ENCODE measurements at places on chromosomes 16 and 17.

- no peak for DNase-seq
These were observed 466.8 kb upstream of the CDH8 start for GRCh38 chr16:62503073-62503472.

GRCh38 chr17:37273409-37274051 lies 102.3 kb upstream of the C17orf78 start:
- no peak for DNase-seq

GRCh38 chr16:80803339-80804055 lies 901 bp downstream of the CDYL2 start:
- DNase-seq: no peak

GRCh38 chr16:81435103-81435502 lies 9.5 kb upstream of the CMIP start:
- no peak for DNase-seq

GRCh38 chr17:81577278-81578000 lies 25.3 kb upstream of the FAAP100 start:
- DNase-seq: no peak

- no peak for DNase-seq
These were observed 17.5 kb downstream of the FANCA start for GRCh38 chr16:89798832-89799370.

DNA sequence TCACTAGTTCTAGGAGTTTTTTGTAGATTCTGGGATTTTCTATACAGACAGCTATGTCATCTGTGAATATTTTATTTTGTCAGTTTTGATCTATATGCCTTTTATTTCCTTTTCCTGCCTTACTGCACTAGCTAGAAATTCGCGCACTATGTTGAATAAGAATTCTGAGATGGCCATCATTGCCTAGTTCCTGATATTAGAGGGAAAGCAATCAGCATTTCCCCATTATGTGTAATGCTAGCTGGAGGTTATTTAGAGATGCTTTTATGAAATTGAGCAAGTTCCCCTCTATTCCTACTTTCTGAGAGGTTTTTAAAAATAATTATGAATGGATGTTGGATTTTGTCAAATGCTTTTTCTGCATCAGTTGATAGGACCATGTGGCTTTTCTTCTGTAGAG lies 23.8 kb downstream of the MPRIP start:
- no peak for DNase-seq

DNA sequence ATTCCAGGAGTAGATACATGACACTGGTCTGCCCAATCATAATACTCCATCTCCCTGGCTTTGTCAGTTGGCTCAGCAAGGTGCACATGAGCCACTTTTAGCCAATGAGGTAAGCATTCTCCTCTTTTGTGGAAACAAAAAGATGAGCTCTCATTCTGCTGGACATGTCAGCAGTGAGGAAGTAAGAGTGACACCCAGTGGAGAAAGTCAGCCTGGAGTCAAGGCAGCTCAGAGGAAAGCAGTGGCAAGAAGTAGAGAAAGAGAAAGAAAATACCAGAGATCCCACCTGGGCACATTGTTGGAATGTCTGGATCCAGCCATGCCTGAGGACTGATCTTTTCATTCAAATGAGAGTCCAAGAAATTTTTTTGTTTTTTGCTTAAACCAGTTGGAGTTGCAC lies 496.9 kb upstream of the C16orf82 start:
- DNase-seq: no peak

GRCh38 chr16:24203675-24204074 lies 52.5 kb upstream of the CACNG3 start:
- DNase-seq: no peak
